ENCODE measurements at places on chromosomes 2 and 18. TPM values are rescaled to one million over a fixed set of nuclear protein-coding genes. Genes with fewer than 3 reads are reported as not detected.

- DNase-seq: peak; percentile 49
These were observed 511 bp downstream of the MOB4 start for GRCh38 chr2:197516393-197516761.

GRCh38 chr18:62521082-62521481 is 1.7 kb upstream of the ZCCHC2 start:
- no peak for DNase-seq

GRCh38 chr2:109164739-109165221 is 35.8 kb downstream of the SH3RF3 start:
- peak; percentile 72 for DNase-seq

Gene MAP3K19
- not detected for polyA plus RNA-seq

Gene SLC19A3
- polyA plus RNA-seq: 0.35 TPM

Gene DAW1
- polyA plus RNA-seq: not detected

DNA sequence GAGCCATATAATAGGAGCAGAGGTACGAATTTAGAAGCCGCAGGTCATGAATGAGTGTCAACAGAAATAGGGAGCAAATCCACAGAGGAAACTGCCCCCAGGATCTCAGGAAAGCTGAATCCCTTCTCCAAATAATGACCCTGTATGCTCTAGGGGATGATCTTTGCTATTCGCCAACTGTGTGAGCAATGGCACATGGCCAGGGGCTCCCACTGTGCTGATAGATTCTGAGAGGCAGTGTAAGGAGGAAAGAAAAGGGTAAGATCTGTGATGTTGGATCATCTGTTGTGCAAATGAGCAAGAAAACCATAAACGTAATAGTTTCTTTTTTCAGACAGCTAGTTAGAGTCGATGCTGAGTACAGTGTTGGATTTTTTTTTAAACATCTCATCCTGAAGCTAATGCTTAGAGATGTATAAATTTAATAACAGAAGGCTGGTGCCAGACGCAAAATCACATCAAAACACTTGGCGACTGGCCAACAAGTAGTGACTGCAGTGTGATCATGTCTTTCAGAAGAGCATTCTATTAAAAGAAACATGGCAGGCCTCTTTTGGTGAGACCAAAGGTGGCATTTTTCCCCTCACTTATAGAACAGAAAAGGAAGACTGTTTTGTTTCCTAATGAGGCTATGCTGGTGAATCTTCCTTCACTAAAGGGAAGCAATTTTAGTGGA is 77.4 kb downstream of the ABCA12 start:
- DNase-seq: no peak

Gene UGT1A10
- polyA plus RNA-seq: not detected

Gene CD28
- not detected for polyA plus RNA-seq

DNA sequence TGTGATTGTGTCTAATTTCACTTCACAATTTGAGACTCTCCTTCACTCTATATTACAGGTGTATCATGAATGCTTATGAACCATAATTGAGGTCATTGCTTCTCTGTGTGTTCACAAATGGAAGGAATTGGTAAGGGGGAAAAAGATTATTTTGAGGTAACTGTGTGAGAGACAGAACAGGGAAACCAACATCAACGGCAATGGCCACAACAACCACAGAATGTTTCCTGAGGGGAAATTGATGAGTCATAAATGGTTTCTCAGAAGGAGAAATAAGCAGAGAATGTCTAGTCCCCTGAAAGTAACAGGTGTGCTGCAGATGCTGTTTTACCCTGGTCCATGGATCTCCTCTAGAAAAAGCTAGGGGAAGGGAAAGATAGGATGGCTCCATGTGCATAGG is 361.2 kb upstream of the GALNT5 start:
- no peak for DNase-seq

DNA sequence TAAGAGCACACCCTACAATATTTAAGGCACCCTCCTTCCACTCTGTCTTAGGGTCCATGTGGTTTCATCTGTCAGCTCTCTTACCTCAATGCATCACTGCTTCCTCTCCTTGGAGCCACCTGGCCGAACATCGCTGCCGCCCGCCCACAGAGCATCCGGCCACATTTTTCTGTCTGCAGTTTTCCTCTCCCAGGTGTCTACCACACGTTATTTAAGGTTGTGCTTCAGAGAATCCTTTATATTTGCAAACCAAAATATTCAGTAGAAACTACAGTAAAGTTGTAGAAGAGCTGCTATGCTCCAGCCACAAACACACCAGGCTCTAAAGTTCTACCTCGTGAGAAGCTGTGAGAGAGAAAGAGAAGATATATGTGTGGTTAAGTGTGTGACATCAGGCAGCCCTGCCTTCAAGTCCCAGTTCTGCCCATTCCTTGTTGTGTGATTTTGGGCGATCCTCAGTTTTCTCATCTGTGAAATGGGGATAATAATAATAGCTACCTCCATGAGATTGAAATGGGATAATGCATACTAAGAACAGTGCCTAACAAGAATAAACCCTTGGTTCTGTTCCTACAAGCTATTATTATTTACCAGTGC is 4.9 kb upstream of the STK17B start:
- DNase-seq: no peak

Gene LRP2
- polyA plus RNA-seq: 1.2 TPM

Gene GREB1
- 27.1 TPM for polyA plus RNA-seq

DNA sequence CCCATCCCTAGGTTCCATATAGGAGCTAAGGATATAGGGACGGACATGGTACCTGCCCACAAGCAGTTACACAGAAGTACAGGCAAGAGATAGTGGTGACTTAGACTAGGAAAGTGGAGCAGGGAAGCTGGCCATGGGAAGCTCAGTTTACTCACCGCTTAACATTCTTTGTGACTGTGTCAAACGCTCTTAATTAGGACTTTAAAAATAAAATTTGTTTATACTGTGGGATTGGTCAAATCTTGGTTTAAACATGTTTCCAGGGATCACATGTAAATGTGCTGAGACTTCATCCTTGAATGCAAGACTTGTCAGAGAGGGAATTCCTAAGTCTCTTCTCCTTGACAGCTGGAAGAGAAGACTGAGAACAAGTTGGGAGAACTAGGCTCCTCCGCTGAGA is 107.3 kb downstream of the MTCL1 start:
- no peak for DNase-seq

GRCh38 chr2:189465478-189465877 is 24.2 kb downstream of the WDR75 start:
- no peak for DNase-seq

Gene CDKL4
- not detected for polyA plus RNA-seq

DNA sequence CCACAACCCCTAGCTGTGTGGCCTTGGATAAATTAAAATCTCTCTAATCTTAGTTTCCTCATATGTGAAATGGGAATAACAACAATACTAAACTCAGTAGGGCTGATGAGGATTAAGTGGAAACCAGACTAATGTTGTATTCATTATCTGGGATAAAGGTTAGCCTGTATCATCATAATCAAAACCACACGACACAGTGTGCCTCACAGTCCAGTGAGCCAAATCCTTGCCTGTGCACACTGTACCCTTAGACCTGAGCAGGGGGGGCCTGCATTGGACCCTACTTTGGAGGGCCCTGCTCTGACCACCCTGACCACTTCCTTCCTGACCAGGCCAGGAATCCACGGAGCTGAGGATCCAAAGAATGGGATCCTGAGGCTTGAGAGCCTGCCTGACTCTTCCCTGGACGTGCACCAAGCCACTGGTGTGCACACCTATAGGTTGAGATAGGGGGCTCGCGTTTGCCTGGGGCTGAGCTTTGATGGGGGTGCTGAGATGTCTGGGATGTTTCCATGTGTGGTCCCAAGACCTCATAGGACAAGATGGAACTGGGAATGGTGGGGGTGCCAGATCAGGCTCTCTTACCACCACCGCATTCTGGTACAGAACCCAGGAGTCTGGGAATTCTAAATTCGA is 69.7 kb downstream of the TGOLN2 start:
- DNase-seq: no peak

GRCh38 chr2:55111570-55112228 is 61.4 kb upstream of the RTN4 start:
- DNase-seq: peak; percentile 25

- DNase-seq: no peak
These were observed 171.4 kb upstream of the FSIP2 start for GRCh38 chr2:185567196-185567595.

Gene FSHR
- 2.2 TPM for polyA plus RNA-seq

DNA sequence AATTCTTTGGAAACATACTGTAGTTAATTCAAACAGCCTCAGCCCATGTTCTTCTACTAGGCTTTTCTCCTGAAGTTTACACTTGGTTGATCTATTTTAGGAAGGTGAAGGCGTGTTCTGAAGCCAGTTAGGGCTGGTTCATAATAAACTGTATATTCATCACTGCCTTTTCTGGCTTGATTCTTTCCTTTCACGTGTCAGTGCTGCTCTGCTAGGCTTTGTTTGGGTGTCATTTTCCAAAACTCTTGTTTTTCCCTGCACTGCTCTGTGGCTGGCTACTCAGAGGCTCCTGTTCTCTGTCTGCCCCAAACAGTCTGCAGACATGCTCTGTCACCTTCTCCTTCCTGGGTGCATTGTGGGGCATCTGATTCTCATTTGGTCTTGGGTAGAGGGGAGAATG is 136.1 kb downstream of the PARD3B start:
- DNase-seq: peak; percentile 27

Gene KCNG2
- 0.26 TPM for polyA plus RNA-seq

Gene CNTNAP5
- polyA plus RNA-seq: not detected

Gene UNC80
- polyA plus RNA-seq: 0.07 TPM

GRCh38 chr2:96685577-96686459 is 43.3 kb downstream of the FER1L5 start:
- DNase-seq: peak; percentile 64

DNA sequence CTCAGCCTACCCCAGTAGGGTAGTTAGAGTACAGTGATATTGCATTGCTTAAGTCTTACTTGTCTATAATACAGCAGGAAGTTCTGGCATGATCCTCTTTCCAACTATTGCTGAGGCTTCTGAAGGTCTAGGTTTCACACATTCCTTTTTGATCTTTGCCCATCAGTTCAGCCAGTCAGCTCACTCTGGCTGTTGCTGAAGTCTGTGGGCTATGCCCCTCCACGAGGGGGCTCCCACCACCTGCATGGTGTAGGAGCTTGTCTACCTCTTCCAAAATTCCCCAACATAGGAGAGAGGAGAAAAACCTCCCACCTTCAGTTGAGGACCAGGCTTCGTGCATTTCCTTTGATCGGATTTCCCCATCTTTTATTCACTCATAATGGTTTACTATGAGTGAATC is 26.3 kb downstream of the PROKR1 start:
- DNase-seq: no peak

DNA sequence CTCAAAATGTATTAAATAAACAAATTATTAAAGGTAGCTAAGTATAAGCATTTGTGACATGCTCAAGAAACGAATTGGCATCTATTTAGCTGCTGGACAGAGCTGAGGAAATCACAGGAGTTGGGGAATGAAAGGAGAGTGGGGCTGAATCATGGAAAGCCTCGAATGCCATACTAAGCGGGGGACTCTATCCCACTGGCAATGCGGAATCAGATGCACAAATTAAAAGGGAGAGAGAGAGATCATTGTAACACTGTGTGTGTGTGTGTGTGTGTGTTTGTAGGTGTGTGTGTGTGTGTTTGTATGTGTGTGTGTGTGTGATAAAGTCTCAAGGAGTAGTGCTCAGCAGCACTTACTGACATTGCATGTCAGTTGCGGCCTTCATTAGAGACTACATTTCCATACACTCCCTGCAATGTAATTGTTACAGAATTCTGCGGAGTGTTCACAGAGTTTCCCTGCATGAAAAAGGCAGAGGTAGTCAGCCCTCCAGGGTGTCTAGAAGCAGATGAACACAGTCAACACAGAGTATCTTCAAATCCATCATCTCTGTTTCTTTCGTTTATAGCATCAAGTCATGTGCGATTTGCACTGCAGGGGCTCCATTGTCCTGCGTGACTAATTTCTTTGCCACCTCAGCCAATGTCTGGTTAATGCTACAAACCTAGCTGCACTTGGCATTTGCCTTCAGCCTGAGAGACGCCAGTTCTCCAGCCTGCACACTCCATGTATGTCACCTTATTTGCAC is 111.7 kb upstream of the CYRIA start:
- no peak for DNase-seq

DNA sequence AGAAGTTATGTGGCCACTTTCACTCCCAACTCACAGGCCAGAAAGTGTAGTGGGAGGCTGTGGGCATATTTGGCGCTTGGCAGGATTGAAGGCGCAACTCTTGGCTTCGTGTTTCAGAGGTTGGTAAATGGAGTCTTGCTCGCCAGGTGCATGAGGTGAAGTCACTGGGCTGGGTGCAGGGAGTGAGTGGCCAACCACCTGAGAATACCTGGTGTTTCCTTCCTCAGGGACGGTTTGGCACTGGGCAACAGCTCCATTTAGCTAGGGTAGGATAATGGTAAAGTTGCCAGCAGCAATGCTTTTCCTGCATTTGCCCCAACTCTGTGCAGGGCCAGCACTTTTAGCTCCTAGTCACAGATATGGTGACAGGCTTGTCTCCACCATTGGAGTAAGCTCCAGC is 115.9 kb downstream of the AGAP1 start:
- no peak for DNase-seq

Gene ABCG5
- not detected for polyA plus RNA-seq

DNA sequence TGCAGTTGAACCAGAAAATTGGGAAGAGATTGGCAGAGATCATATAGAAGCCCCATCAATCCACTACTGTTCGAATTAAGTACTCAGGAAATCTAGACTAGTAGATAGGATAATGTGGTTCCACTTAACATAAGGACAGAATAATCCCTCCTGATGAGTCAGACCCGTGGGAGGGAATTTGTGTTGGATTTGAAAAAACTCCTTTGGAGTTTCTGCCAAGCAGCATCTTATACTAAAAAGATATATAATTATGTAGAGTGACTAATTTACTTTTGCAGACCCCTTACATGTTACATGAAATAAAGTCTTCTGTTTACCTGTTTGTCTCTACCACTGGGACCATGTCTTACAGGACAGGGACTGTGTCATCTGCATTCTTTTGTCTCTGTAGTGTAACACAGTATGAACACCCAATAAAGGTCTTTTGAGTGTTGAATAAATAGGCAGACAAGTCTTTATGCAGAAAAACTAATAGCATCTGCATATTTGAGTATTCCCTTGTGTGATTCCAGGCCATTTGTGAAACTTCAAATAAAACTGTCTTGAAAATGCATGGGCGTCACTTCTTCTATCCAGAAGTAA is 122.6 kb upstream of the DNAJC10 start:
- no peak for DNase-seq
